ENCODE measurements at places on chromosomes 7 and 10.
A peak's percentile ranks its signal among the peaks of the same experiment; 100 is the strongest.

- no peak for DNase-seq
Measured at GRCh38 chr10:86795353-86795752, 38.9 kb downstream of the BMPR1A start.

DNA sequence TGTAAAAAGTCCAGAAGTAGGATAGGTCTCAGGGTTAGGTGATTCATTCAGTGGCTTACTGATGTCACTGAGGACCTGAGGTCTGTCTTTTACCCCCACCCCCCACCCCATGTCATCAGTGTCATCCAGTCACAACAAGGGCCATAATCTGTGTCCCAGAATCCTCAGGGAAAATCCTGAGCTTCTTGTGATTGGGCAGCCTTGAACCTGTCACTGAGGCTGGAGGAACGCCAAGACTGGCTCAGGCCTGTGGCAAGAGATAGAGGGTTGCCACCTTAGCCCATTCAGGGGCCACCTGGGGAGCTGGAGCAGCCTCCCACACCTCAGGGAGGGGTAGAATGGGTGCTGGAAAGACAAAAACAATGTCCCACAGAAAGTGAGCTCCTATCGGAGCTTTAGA is 29.7 kb downstream of the NUB1 start:
- DNase-seq = no peak

DNA sequence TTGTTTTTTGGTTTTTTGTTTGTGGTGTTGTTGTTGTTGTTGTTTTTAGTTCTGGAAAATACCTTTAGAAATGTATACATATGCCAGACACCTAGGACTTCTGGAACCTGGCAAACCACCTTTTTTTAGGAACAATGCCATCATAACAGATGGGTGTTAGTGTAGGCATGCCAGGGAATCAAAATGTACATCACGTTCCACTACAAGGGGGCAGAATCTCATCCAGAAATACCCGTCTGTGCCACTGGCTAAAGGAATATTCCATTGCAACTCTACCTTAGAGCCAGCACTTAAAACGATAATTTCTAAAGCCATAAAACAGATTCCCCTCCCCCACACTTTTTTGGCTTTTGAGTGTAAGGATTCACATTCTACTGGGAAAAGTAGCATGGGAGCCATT is 239.8 kb downstream of the ETV1 start:
- no peak for DNase-seq

- no peak for DNase-seq
Measured at GRCh38 chr10:112880633-112881530, 69.2 kb upstream of the TCF7L2 start.

GRCh38 chr7:19963695-19964094 is 190.3 kb upstream of the TMEM196 start:
- DNase-seq = no peak

- no peak for DNase-seq
Measured at GRCh38 chr10:111081595-111081994, 4.8 kb downstream of the ADRA2A start.

DNA sequence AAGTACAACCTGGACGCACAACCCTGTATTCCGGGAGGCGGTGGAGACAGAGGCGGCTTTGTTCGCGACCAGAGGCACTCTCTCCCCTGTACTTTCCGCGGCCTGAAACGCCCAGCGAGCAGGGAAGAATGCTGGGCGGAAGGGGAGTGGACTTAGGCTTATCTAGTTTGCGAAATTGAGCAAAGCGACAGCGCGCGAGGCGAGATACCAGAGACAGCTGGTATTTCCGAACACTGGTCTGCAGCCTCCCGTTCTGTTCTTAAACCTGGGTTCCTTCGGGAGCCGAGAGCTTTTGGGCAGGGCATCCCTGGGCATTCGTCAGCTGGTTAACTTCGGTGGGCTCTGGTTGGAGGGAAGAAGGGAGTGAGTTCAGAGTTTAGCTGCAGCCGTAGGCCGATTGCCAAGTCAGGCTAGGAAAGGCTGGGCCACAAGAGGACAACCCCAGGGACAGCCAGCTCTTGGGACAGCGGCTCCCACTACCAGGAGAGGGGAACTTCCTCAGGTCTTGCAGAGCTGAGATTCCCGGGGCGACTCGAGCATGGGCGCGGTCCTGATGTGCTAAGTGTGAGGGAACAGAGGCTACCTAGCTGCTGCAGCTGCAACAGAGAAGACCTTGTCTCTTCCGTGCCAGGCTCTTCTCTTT is 3.9 kb downstream of the HMX3 start:
- DNase-seq = no peak

GRCh38 chr10:70886921-70887665 is 1.3 kb downstream of the PCBD1 start:
- no peak for DNase-seq

- no peak for DNase-seq
Measured at GRCh38 chr7:55641811-55642210, 69.5 kb upstream of the VOPP1 start.

DNA sequence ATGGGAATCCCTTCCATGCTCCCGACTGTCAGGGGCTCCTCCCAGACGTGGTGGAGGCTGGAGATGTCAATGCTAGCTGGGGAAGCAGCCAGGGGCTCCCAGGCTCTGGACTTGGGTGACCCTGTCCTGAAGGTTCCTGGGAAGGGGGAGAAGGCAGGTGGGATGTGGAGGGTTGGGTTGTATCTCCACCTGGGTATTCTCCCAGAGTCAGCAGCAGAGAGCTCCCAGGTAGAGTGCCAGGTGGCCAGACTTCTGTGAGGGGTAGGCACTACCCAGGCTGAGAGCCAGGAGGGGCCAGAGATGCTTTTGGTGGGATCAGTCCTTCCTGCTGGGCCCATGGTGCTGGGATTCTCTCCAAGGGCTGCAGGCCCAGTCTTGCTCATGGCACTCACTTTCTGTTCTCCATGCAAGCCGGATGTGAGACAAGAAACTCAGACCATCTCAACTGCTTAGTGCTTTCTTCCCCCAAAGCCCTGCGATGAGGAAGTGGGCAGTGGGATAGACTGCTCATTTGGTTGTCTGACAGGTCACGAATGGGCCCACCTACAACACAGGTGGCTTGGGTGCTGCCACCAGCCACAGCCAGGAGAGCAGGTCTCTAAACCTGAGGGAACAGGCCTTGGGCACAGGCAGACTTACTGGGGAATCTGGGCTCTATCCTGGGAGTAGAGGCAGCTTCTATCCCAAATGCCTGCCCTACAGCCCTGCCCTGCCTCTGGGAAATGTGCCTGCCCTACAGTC is 52.5 kb upstream of the CAMK2B start:
- no peak for DNase-seq

GRCh38 chr7:2260820-2261219 is 18.8 kb downstream of the NUDT1 start:
- no peak for DNase-seq

DNA sequence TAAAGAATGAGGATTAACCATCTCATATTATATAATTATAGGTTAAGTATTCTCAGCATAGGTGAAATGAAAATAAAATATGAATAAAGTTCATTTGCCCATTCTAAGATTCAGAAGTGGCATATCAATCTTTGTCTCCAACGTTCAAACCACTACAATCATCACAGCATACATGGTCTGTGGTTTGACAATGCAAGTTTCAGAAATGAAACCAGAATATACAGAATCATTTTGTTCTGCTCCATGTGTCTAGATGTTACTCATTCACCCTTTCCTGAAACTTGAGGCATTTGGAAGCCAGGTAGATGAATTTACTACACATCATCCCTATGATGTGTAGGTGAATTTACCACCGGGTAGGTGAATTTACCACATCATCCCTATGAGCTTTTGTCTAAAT is 44.5 kb upstream of the PPP1R3A start:
- DNase-seq = no peak

- DNase-seq = no peak
Measured at GRCh38 chr7:8618441-8619070, 185.1 kb downstream of the NXPH1 start.

- DNase-seq = peak; percentile 23
Measured at GRCh38 chr7:7761340-7761973, 43.0 kb upstream of the RPA3 start.

DNA sequence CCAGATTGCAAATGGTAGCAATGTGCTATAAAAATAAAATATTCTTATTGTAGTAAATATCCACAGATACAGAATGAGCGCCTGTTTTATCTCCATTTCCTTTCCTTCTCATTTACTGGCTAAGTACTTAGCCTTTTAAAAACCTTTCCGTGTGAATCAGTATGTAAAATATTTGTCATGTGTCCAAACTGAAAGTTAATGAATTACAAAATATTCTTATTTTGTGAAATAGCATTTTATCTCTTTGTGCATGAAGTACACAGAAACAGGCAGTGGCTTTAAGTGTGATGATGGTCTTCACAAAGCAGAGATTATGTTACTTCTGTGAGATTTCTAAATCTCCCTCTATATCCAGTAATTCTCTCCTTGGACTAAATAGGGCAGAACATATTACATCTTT is 56.7 kb upstream of the KIAA1217 start:
- no peak for DNase-seq

- DNase-seq = no peak
Measured at GRCh38 chr7:124171068-124171467, 138.2 kb upstream of the TMEM229A start.

GRCh38 chr7:81158189-81158588 is 239.3 kb upstream of the SEMA3C start:
- no peak for DNase-seq

GRCh38 chr7:148056406-148056805 is 534.2 kb upstream of the C7orf33 start:
- DNase-seq = no peak

DNA sequence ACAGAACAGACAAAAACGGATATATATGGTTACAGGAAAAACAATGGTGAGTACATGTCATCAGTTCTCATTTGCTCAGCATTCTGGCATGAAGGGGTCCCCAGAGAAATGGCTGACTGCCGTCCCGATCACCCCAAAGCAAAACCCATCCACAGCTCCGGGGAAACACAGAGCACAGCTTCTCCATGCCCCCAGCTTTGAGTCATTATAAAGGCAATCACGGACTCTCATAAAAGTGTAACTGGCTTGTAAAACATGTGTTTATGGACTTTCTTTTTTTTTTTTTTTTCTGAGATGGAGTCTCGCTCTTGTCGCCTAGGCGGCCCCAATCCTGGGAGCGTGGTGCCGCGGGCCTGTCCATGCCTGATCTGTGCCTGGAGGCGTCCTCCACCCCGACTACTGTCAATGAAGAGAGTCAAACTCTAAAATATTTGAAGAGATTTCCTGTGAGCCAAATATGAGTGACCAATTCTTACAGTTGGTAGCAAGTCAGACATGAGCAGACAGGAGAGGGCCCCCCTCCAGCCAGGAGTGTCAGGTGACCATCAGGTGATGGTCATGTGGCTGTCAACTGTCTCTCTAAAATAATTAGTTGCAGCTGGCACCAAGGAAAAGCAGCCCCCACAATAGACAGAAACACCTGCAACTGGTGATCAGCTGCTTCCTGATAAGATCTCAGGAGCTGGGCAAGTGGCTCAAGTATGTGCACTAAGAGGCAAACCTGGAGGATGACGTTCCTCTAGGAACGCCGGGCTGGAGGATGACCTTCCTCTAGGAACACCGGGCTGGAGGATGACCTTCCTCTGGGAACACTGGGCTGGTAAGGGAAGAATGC is 21.7 kb upstream of the NOM1 start:
- DNase-seq = no peak

DNA sequence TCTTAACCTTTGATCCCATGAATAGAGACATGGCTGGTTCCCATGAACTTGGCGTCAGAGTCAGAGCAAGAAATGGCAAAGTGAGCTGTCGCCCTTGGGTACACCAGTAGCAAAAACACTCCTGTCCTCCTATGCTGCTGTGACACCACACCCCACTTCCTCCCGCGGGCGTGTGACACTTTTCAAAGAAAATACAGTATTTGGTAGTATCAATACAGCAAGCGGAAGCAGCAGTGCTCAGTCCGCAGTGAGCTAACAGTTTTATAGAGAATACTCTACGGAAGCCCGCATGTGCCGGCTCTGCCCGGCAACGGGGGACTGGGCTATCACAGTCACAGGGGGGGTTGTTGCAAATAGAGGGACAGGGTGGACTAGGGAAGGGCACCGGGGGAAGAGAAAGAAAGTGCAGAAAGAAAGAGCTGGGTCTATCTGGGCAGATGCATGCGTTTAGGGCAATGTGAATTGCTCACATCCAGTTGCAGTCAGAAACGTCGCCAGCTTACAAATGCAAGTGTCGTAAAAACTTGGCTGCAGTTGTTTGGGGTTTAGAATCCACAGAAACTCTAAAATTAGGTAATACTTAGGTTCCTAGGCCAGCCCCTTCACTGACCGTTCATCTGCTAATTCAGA is 49.8 kb downstream of the PRKCQ start:
- no peak for DNase-seq

DNA sequence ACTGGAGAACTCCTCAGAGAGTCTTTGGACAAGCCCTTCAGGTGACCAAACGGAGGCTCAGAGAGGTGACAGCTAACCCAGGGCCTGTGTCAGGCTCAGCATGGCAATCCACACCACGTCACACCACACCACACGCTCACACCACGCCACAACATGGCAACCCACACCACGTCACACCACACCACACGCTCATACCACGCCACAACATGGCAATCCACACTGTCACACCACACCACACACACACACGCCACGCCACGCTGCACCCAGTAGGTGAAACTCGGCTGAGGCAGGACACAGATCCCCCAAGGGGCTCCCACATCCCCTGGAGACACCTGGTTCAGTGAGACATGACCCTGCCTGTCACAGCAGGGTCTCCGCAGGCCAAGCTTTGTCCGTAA is 107.3 kb downstream of the PDGFA start:
- no peak for DNase-seq

- no peak for DNase-seq
Measured at GRCh38 chr10:117945651-117946050, 101.1 kb downstream of the RAB11FIP2 start.

- DNase-seq = no peak
Measured at GRCh38 chr10:89257581-89257980, 6.0 kb upstream of the LIPA start.

- DNase-seq = no peak
Measured at GRCh38 chr10:121681997-121682687, 83.9 kb upstream of the FGFR2 start.

DNA sequence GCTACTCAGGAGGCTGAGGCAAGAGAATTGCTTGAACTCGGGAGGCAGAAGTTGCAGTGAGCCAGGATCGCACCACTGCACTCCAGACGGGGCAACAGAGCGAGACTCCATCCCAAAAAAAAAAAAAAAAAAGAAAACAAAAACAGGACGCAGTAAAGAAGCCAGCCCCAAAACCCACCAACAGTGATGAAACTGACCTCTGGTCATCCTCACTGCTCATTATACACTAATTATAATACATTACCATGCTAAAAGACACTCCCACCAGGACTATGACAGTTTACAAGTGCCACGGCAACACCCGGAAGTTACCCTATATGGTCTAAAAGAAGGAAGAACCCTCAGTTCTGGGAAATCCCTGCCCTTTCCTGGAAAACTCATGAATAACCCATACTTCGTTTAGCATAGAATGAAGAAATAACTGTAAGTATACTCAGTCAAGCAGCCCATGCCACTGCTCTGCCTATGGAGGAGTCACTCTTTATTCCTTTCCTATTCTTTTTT is 40.0 kb upstream of the EIF4H start:
- no peak for DNase-seq

- DNase-seq = no peak
Measured at GRCh38 chr7:138470391-138471157, 10.5 kb downstream of the TRIM24 start.

GRCh38 chr7:36217961-36218284 is 64.9 kb downstream of the EEPD1 start:
- DNase-seq = no peak

GRCh38 chr7:83672157-83672556 is 23.2 kb upstream of the SEMA3E start:
- no peak for DNase-seq

GRCh38 chr7:105835441-105835840 is 41.0 kb downstream of the ATXN7L1 start:
- DNase-seq = no peak
